ENCODE measurements at places on chromosomes 6 and 20.
A peak's percentile ranks its signal among the peaks of the same experiment; 100 is the strongest.

GRCh38 chr20:19975436-19975799 is 41.7 kb upstream of the NAA20 start:
- no peaks in the 10 kb centered on the region for H3K36me3 ChIP-seq
- peak; percentile 38 for DNase-seq

- no peak overlapping the region for H3K27ac ChIP-seq
- no peak overlapping the region for H3K4me3 ChIP-seq
- peaks cover 52% of the 10 kb centered on the region for H3K36me3 ChIP-seq
- no peaks in the 10 kb centered on the region for H3K4me1 ChIP-seq
- no peaks in the 10 kb centered on the region for H3K27me3 ChIP-seq
Observed at GRCh38 chr6:158762787-158763433, 56.3 kb downstream of the EZR start.

- no peak for DNase-seq
- peaks cover 70% of the 10 kb centered on the region for H3K27me3 ChIP-seq
- H3K36me3 ChIP-seq: no peaks in the 10 kb centered on the region
- peaks cover under 1% of the 10 kb centered on the region for H3K4me1 ChIP-seq
Observed at GRCh38 chr6:101398716-101399615, 5.5 kb downstream of the GRIK2 start.

DNA sequence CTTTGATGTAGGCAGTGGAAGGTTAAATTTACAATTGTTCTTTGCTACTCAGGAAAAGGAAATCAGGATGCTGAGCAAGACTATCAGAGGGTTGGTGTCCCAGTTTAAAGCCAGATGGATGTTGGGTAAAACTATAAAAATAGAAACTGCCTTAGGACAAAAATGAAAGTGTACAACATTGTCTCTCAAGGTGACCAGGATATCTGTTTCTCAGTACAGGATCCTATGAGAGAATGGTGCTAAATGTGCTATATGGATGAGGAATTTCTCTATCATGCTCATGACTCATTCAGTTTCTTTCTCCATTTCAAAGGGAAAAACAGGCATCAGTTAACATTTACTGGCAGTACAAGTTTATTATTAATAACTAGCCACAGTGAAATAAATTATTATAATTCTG is 534.2 kb upstream of the GJE1 start:
- no peak overlapping the region for H3K4me3 ChIP-seq
- no peaks in the 10 kb centered on the region for H3K4me1 ChIP-seq
- no peak overlapping the region for H3K27ac ChIP-seq
- no peaks in the 10 kb centered on the region for H3K36me3 ChIP-seq
- no peak for DNase-seq

DNA sequence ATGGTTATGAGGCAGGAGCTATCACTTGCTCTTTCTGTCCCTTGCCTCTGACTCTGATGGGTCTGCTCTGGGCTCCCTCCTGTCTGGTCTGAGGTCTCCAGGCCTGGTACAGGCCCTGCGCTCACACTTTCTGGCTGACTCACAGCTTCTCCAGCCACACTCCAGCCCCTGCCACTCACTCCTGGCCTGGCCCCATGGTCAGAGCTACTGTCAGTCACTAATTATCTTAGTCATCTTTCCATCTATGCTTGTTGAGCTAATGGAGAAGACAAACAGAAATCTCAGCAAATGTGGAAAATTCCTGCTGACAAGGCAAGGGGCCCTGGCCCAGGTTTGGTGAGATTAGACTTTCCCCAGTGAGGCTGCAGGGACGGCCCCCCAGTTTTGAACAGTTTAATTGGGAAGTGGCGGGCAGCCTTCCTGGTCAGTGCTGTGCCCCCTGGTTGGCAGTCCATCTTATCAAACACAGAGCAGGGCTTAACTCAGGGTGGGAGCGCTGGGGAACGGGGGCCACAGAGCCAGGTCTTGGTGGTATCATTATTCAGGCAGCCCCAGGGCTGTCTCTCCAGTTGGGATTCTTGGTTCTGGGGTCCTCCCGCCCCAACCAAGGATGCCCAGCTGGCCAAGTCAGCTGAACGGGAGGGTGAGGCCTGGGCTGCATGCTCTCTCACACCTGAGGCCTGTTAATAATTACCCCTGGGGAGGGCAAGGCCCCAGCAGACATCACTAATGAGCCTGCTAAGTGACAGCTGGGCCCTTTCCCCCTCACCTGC is 63.4 kb downstream of the VEGFA start:
- no peaks in the 10 kb centered on the region for H3K36me3 ChIP-seq
- H3K4me1 ChIP-seq: peaks cover 11% of the 10 kb centered on the region
- no peaks in the 10 kb centered on the region for H3K27me3 ChIP-seq
- no peak overlapping the region for H3K27ac ChIP-seq
- no peak overlapping the region for H3K4me3 ChIP-seq
- no peak for DNase-seq

DNA sequence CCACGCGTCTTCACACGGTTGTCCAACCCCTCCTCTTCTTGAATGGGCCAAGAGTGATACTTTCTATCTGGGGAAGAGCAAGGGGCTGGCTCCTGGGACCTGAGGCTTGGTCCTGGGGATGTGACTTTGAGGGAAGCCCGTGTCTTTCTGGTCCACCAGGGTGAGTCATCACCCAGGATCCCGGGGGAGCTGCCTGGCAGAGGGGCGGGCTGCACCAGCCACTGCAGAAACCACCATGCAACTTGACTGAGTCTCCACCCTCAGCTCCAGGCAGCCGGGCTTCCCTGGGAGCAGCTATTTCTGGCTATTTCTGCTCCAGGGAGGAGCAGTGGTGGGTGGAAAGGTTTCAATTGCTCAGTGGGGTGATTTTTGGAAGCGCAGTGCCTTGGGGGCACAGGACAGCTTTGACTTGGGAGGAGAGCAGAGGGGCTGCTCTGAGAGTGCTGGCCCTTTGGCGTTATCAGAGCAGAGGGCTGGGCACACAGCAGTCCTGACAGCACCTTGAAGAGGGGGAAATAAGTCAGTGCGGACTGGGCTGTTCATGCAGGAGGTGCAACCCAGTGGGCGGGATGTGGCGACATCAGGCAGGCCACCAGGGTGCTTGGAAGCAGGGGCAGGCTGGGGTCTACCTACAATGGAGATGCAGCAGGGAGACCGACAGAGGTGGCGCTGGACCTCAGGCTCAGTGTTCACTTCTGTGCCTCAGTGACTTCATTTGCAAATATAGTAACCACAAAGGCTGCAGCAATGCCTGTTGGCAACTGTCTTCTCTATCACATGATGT is 45.1 kb upstream of the FAM83D start:
- H3K27me3 ChIP-seq: no peaks in the 10 kb centered on the region
- H3K4me1 ChIP-seq: no peaks in the 10 kb centered on the region
- DNase-seq: no peak
- H3K4me3 ChIP-seq: no peak overlapping the region
